ENCODE measurements at places on chromosomes 1 and 21. TPM values are rescaled to one million over a fixed set of nuclear protein-coding genes. Genes with fewer than 3 reads are reported as not detected.

LRRC53 gene
- not detected for total RNA-seq

- no peak for DNase-seq
Measured at GRCh38 chr1:65971547-65971946, 178.9 kb downstream of the PDE4B start.

SPRR2E gene
- total RNA-seq, result not detected

RHBG gene
- not detected for total RNA-seq

GRCh38 chr21:34561806-34562205 is 49.8 kb upstream of the KCNE1 start:
- DNase-seq, result no peak

S100A7 gene
- not detected for total RNA-seq

GRCh38 chr1:44785029-44785380 is 3.0 kb downstream of the BEST4 start:
- DNase-seq, result no peak

DNA sequence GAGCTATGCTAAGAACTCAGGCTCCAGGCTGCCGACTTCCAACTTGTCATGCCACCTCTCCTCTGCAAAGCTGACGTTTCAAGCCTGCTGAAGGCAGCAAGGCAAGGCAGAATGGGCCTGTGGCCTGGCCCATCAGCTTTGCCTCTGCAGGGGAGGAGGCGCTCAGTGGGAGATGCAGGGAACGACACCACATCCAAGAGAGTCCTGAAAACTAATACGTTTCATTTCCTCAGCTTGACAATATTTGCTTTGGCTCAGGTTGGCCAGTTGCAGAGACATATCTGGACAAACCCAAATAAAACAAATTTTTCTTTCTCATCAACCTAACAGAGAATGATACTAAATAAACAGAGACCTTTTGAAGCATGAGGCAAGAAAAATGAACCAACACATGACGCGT is 35.3 kb downstream of the BEND5 start:
- DNase-seq, result no peak

GRCh38 chr1:16976966-16977365 is 3.5 kb downstream of the MFAP2 start:
- no peak for DNase-seq

DNA sequence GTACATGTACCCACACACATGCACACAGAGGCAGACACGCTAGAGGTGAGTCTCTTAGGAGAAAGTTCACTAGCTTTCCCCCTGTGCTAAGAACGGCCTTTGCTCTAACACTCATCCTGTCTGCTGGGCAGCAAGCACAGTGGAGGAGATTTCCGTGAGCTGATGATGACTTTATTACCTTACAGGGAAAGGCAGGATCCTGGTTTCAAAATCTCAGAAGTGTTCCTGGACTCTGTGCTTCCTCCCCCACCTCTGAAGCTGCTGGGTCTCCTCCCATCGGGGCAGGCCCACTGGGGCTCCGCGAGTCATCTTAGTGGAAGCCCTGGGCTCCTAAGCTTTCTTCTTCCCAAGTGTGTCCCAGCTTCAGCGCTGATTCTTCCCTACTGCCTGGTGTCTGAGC is 2.7 kb downstream of the FAM3B start:
- DNase-seq, result no peak

CTSS gene
- total RNA-seq, result 6.1 TPM

GRCh38 chr1:37862330-37862729 is 2.9 kb upstream of the MTF1 start:
- no peak for DNase-seq

- no peak for DNase-seq
Measured at GRCh38 chr1:100924991-100925390, 29.1 kb downstream of the SLC30A7 start.

DNA sequence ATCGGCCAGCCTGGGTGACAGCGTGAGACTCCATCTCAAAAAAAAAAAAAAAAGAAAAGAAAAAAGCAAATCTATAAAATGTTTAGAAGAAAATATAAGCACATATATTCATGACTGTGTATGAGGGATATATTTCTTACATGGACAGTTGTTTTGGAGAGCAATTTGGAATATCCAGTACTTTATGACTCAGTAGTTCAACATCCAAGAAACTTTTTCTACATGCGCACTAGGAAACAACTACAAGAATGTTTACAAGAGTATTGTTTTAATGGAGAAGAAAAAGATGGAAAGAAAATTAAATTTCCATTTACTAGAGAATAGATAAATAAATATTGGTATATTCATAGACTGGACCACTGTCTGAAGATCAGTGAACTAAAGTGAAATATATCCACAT is 77.5 kb downstream of the MAST2 start:
- peak; percentile 46 for DNase-seq

KRTAP13-2 gene
- not detected for total RNA-seq

DNA sequence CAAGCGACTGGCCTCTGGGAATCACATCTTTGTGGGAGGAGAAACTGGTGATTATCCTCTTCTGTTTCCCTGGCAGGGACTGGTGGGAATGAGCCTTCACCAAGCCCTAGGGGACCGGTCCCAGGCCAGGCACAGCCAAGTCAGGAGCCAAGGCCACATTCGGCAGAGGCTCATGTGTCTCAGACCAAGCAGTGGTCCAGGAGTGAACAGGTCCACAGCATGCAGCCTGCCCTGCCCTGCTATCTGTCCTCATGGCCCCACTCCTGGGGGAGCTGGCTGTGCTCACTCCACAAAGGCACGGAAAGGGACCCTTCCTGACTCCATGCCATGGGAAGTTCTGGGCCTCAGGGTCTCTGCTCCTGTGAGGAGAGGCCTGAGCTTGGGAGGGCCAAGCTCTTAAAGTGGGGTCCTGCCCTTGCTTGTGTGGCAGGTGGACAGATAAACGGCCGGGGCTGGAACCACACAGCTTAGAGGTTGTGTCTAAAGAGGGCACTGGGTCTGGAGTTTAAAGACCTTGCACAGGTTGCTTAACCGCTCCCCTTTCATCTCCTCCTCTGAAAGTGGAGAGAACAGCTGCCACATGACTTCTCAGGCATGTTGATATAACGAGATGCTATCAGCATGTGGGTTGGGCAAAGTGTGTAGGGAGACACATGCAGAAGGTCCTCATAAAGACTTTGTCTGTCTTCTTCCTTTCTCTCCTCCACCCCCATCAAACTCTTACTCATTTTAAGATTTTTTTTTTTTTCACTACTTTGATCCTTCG is 57.5 kb downstream of the CASQ2 start:
- DNase-seq, result no peak

GRCh38 chr1:66300972-66301451 is 232.9 kb upstream of the SGIP1 start:
- DNase-seq, result peak; percentile 78

- DNase-seq, result peak; percentile 26
Measured at GRCh38 chr1:67687198-67687545, 2.2 kb downstream of the GADD45A start.

DNA sequence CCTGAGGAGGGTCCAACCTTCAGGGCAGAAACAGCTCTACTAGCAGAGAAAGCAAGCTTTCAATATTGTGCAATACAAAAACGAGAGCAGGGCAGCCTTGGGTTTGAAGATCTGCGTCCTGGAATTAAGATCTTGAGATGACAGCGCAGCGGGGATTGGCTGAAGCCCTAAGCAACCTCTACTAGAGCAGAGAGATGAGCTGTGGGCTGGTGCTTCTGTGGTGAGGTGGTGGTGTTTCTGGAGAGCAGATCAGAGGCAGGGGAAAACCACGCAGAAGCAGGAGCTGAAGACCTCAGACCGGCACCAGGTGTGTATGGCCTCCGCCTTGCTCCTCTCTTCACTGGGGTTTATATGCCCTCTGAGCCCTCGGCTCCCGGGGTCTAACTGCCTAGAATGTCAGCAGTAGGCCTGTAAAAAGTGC is 12.5 kb downstream of the TRAF3IP3 start:
- no peak for DNase-seq

F5 gene
- not detected for total RNA-seq

ZSWIM5 gene
- total RNA-seq, result under 0.01 TPM
